CD4-positive, alpha-beta T cell treated with Interleukin-21 for 1 hour (primary cell): ENCODE measurements at places on chromosomes 2 and 18.
A peak's percentile ranks its signal among the peaks of the same experiment; 100 is the strongest.

DNA sequence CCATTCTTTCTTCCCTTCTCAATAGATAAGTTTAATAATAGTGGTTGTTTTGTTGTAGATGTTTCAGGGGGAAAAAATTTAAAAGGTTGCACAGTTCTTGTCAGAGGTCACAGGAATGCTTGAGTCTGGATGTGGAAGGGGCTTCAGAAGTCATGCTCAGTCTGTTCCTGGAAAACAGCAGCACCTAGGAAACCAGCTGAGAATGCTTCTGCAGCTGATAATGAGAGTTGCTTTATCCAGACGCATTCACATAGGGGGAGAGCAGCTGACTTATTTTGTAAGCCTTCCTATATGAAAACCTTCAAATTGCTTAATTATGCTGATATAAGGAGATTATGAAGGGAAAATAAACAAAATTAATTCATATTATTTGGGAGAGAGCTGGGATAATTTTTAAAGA, 235.5 kb downstream of the GULP1 start:
- DNase-seq = no peak

DNA sequence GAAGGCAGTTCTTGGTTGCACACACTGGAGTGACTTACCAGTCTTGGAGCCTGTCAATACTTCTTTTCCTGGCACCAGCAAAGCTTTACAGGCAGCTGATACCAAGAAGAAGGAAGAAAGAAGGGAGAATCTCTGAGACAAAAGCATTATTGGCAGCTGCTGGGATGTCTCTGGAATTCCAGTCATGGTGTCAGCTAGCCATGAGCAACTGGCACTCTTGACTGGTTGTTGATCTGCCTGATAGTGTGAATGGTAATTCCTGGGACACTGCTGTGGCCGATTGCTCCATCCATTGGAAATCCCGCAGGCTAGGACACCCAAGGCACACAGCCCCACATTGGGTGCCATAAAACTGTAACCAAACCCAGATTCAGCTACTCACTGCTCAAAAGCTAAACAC, 17.8 kb upstream of the SPAG16 start:
- no peak for DNase-seq

GRCh38 chr2:168552450-168552856, 96.4 kb downstream of the CERS6 start:
- no peak for DNase-seq

GRCh38 chr2:127486247-127487058, 39.8 kb downstream of the IWS1 start:
- DNase-seq = peak; percentile 1

DNA sequence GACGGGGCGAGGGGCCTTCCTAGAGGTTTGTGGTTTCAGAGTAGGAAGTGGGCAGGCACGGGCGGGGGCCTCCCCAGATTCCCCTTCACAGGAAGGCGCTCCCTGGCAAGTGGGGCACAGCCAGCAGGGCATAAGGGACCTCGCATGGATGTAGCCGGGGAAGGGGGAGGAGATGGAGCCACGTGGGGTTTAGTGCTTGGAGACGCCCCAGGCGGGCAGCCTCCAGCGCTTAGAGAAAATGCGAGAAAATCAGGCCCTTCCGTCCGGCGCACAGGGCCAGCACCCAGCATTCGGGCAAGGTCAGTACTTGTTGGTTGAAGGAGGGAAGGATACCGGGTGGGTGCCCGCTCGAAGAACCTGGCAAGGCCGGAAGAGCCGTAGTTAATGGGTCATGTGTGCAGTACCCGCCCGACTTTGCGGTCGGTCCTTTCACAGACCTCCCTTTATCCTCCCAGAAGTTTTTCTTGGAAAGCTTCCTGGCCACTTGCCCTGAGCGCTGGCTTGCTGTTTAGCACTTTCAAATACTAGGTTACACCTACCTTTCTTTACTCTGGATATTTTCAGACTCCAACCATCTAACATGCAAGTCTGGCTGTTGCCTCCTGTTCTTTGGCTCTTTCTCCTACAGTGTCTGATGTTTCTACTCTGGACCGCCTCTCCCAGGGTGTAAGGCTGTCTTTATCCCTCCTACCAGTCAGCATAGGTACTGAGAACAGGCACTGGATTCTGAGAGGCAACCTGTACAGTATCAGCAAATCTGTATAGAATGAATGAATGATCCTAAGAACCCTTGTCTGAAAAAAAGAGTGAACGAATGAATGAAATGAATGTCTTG, 78.1 kb downstream of the CIB4 start:
- DNase-seq = no peak

DNA sequence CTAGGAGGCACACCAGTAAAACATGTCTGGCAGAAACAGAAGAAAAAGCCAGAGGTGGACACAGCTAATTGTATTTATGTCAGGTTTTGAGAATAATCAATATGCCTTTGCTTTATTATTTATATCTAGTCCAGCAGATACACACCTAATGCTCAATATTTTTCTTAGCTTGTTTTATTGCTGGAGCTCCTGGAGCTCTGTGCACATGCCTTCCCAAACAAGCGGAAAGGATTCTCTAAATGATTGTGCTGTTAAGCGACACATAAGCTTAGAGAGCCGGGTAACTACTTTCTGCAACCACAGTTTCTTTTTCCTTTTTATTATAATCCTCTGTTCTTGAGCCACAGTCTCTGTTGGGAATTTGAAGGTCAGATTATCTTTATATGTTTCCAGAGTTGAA, 177.3 kb upstream of the ST6GAL2 start:
- DNase-seq = no peak

DNA sequence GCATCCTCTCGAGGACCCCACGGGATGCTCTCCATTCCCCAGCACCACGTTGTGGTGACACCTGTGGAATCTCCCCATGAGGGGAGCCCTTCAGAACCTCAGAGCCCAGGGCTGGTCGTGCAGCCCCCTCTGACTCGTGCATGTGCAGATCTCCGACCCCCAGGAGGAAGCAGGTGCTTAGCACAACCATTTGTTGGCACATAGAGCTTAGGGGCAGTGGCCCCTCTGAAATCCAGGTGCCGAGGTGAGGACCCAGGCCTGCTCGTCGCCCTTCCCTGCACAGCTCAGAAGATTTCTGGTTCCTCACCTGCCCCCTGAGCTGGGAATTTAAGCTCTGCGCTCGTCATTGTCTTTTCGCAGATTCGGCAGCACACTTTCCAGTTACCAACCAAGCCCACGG, 1.3 kb upstream of the OTOS start:
- DNase-seq = no peak

- DNase-seq = no peak
Observed at GRCh38 chr2:127193164-127193966, 26.7 kb downstream of the CYP27C1 start.

GRCh38 chr2:190344276-190344827, 963 bp downstream of the INPP1 start:
- peak; percentile 22 for DNase-seq

DNA sequence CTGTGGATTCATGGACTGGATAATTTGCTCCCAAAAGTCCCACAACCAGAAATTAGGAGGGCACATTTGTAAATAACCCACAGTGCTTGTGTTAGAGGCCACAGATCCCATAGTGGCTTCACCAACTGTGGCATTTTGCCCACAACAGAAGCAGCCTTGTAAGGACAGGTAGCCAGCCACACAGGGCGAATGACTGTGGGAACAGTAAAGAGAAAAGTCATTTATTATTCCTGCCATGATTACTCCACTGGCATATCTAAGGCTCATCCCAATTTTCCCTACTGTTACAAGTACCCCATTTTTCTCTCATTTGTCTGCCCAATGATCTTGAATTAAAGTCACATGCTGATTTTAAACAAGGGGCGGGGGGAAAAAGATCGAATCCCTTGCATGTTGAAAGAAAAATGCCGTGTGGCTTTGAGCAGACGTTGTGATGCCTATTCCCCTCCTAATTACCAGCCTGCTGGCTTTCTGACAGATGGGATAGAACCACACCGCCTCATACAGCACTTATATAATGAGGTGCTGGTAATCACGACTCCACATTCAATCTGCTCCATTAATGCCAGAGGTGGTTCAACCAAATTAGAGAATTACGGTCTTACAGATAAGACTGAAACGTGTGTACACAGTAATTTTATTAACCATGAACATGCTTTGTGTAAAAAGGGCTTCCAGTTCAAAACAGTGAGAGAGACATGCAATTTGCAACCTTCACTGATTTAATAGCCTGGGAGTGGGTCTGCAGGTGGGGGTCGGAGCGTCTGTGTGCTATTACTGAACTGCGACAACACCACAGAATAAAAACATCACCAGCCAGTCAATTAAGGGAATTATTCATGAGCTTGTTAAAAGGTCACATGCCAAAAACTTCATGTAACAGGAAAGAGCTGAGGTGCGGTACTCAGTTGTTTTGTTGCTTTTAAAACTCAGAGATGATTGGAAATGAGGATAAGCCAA, 196.0 kb downstream of the TMEM163 start:
- no peak for DNase-seq

GRCh38 chr2:60215386-60215901, 338.0 kb downstream of the BCL11A start:
- DNase-seq = no peak

- DNase-seq = no peak
Observed at GRCh38 chr2:198253995-198254394, 449.6 kb downstream of the PLCL1 start.

DNA sequence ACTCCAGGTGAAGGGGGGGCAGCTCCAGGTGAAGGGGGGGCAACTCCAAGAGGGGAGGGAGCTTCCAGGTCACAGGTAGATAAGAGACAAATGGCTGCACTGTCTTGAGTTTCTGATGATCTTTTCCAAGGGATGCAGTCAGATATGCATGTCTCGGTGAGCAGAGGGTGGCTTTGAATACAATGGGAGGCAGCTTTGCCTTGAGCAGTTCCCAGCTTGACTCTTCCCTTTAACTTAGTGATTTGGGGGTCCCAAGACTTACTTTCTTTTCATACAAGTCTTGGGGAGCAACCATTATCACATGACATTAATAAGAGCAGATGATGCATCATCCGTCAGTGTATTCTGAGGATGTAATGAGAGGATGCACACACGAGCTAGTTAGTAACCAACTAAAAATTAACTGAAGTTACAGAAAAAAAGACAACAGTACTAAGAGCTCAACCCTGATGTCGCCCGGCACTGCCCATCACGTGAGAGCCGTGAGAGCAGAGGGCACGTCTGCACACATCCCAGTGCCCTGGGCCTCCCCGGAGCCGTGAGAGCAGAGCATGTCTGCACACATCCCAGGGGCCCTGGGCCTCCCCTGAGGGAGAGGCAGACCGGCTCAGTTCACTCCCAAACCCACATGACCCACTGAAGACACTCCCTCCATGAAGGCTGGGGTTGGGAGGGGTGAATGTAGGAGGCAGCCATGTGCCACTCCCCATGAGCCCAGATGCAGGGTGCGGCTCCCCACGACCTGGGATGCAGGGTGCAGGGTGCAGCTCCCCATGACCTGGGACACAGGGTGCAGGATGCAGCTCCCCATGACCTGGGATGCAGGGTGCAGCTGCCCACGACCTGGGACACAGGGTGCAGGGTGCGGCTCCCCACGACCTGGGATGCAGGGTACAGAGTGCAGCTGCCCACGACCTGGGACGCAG, 39.4 kb downstream of the PXDN start:
- no peak for DNase-seq

GRCh38 chr2:19369341-19369955, 11.0 kb upstream of the OSR1 start:
- DNase-seq = no peak

GRCh38 chr2:190527918-190528317, 6.6 kb downstream of the NEMP2 start:
- no peak for DNase-seq

GRCh38 chr2:107582487-107582886, 244.2 kb upstream of the RGPD4 start:
- DNase-seq = no peak

DNA sequence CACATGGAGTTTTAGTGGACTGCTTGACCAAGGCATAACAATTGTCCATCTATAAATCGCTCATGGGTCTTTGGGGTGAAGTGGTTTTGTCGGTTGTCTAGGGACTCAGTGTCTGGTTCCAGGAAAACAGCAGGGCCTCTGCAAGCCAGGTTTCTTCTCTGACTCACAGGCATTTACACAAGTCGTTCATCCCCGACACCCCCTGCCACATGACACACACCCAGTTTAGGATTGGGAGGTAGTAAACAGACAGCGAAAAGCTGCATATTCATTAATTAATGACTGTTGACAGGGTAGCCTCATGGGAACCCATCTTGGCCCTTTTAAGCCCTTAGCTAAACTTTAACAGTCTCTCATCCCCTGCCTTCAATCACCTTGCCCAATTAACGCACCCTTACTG, 194.8 kb upstream of the ACVR2A start:
- no peak for DNase-seq

DNA sequence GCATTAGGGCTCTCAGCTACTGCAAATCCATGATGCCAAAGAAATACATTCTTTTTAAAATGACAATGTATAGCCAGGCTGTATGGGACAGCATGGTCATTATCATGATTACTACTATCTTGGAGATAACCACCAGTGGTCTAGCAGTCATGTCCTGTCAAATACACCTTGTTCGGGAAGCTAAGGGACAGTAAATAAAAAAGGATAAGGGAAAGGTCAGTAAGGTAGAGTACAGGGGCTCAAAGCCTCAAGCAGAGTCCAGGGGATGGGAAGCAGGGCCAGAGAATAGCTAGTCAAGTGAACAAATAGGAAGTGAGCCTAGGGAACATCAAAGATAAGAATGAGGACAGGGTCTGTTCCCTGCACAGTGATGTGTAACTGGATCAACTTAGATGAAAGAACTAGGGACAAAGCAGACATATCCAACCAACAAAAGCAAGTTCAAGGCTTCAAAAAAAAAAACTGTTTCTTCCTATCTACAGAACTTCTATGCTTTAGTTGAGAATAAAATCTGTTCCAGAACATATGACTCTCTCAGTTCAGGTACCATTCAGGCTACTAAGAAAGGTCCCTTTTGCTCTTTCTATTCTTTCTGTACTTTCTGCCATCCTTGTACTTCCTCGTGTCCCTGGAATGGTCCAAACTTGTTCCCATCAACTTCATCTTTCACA, 62.9 kb upstream of the EHBP1 start:
- DNase-seq = no peak

DNA sequence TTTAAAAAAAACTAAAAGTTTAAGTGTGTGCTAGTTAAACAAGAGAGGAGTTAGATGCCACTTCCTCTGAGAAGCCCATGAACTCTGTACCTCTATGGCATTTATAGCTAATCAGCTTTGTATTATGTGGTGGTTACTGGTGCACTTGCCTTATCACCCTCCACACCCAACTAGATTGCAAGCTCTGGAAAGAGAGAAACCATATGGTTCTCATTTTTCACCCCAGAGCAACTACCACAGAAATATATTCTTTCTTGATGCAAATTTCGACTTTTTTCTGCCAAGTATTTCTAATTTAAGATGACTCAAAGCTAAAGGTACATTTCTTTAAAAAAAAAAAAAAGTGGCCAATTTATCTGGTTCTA, 24.2 kb downstream of the RAPH1 start:
- no peak for DNase-seq

DNA sequence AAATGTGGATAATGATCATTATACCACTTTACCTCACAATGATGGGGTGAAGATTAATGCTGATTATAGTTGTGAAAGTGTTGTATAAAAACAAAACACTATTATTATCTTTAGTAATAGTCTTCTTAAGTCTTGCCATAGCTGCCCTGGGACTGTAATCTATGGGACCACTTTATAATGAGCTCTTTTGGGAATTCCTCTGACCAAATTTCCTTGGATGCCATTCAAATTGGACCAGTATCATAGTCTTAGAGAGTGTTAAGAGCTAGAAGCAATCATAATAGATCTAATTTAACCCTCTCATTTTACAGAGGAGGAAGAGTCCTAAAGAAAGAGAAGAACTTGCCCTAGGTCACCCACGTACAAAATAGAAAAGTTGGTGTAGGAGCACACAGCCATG, 457.7 kb upstream of the SLC14A2 start:
- no peak for DNase-seq
